Stimulated activated CD4-positive, alpha-beta T cell treated with anti-CD3 and anti-CD28 coated beads, Interleukin-1b, Interleukin-23, amount 100 ng/mL, for 48 hours (primary cell): ENCODE measurements at places on chromosomes 5 and 9.

DNA sequence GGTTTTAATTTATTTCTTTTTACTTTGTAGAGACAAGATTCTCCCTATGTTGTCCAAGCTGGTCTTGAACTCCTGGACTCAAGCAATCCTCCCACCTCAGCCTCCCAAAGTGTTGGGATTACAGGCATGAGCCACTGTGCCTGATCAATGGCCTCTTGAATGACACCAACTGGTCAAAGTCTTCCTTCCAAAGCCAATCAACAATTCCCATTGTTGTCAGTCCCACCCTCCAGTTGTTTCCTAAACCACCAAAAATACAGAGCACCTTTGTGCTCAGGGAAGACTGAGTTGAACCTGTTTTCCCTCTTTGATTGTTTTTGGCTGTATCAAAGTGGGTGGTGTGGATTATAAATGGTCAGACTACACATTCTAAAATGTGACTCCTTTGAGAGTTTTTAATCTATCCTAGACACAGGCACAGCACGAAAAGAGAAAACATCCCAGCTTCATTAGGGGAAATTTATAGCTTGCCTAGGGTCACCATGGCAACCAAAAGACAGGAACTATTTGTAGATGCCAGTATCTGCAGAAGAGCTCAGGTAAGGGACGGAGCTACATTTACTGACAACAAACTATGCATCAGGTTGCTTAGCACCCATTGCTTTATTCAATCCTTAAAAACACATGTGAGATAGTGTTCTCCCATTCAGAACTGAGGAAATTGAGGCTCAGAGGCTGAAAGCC lies 27.6 kb upstream of the ATP6V1G1 start:
- DNase-seq: no peak

DNA sequence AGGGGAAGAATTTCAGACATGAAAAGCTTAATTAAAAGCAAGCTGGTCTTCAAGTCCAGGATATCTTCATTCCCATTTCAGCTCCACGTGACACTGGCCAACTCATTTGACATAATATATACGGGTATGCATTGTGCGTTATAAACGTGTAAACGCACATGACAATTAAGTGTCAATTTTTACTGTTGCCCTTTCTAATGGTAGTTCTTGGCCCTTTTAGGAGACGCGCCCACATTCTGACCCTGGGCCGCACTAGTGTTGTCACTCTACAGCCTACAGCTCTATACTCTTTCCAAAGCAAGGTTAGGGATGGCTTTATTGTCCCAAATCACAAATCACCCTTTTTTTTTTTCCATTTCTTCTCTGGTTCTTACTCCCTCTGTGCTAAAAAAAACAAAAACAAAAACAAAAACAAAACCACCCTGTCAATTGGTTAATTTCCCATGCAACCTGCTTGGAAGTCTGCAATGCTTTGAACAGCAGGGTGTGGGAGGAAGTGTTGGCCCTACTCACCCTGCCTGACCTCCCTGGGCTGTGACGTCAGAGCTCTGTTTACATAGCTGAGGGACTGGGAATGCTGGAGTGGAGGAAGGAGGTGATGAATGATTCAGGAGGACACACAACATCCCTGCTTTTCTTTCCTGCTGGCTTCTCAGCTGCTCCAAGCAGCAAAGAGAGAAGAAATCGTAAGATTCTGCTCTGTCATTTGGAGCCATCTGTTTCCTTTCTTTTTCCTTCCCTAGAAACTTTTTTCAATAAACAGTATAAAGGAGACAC lies 19.3 kb downstream of the RFK start:
- no peak for DNase-seq

DNA sequence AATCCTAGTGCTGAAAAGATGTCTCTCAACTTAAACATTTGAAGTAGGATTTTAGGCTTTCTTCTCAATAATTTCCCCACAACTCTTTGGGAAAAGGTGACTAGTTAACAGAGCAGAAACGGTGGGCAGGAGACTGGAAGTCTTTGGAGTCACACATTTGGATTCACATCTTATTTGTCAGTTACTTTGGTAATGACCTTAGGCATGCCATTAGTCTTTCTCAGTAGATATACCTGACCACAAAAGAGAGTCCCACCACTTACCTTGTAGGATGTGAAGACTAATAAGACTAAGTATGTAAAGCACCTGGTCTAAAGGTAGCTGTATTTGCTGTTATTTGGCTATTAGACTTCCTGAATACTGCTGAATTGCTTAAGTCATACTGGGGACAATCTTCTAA lies 35.4 kb downstream of the DAP start:
- DNase-seq: no peak

- no peak for DNase-seq
Measured at GRCh38 chr9:96116275-96117064, 185.5 kb downstream of the HSD17B3 start.

DNA sequence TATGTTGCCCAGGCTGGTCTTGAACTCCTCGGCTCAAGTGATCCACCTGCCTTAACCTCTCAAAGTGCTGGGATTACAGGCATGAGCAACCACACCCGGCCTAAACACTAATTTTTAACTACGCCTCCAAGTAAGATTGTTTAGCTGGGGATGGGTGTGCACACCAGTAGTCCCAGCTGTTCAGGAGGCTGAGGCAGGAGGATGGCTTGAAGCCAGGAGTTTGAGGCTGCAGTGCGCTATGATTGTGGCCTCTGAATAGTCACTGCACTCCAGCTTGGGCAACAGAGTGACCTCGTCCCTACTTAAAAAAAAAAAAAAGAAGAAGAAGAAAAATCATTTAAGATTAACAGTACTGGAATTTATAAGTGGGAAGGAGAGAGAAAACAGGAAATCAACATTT lies 90.8 kb upstream of the NR5A1 start:
- no peak for DNase-seq

DNA sequence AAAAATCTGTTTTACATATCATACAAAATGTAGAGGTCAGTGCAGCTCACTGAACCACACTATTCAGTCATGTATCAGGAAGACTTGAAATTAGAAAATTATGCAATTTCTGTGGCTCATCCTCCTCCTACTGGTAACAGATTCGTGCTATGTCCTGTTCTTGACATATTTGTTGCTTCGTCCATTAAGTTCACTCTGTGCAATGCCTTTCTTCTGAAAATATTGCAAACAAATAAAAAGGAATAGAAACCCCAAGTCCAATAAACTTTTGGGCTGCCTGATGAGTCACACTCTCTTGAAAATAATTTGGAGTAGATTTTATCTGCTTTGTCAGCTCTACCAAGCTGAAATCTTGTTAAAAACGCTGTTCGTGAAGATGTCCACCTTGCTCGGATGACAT lies 391.2 kb downstream of the RAB3C start:
- DNase-seq: no peak

- DNase-seq: peak; percentile 18
Measured at GRCh38 chr5:80125962-80126480, 90.9 kb downstream of the THBS4 start.

- no peak for DNase-seq
Measured at GRCh38 chr9:135043345-135043744, 44.1 kb upstream of the OLFM1 start.

DNA sequence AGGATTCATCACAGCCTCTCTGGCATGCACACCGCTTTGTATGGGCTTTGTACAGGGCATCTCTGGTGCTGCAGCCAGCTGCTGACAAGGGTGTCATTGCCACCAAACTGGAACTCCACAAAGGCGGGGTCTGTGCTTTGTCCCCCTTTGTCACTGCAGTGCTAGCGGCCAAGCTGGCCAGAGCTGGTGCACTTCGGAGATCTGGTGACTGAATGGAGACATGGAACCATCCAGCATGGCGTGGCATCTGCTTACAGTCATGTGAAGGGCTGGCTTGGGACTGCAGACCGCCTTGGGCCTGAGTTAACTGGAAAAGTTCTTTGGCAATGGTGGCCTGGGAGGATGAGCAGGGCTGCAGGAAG lies 18.7 kb upstream of the COL5A1 start:
- no peak for DNase-seq

- no peak for DNase-seq
Measured at GRCh38 chr5:111537141-111538024, 25.0 kb upstream of the STARD4 start.

DNA sequence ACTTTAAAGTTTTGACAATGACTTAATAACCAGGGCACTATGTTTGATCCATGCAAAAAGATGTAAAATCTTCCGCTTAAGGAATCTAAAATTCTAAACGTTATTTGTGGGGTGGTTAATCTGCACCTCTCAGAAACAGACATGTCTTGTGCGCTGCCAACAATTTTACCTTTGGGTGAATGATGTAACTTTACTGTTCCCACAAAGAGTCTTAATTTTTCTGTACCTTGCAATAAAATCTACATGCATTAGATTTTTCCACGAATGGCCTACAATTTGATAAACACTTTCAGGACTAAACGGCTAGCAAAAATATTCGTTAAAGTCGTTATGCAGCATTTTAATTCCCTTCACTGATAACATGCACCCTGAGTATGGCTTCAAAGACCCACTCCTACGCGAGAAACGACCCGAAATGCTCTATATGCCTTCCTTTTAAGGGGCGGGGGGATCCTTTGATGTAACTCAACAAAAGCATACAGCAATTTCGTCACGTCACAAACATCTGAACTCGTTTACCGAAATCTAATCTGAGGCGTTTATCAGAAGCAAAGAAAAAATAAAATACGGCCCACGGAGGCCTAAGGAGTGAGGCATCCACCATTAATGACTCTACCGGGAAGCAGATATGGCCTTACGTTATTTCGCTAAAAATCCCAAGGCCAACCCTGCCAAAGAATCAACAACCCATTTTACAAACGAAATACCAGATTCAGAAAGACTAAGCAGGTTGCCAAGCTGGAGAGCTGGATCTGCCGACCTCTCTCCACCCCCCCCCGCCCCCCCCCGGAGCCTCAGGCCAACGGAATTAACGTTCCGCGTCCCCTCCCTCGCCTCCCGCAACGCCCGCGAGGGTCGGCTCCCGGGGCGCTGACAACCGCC lies 621 bp downstream of the AK6 start:
- peak; percentile 17 for DNase-seq

GRCh38 chr9:33310748-33311147 lies 20.4 kb downstream of the NFX1 start:
- no peak for DNase-seq

DNA sequence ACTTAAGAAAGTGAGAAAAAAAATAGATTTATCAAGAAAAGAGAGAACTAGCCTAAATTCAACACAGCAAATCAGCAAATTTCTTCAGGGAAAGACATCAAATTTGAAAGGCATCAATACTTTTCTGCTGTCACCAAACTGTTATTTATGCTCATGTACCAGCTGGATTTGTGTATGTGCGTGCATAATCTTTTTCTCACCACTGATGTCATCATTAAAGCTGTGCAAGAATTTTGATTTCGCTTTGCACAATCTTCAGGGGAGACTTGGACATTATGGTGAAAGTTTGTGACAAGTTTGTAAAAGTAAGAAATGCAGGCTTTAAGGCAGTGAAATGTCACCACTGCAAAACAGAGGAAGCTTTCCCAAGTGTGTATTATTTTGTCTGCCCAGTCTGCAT lies 215.4 kb downstream of the SLF1 start:
- no peak for DNase-seq

- DNase-seq: peak; percentile 30
Measured at GRCh38 chr5:37774912-37775483, 64.8 kb downstream of the GDNF start.
